CD4-positive, alpha-beta memory T cell (primary cell): ENCODE measurements at places on chromosomes 5 and 9. TPM values are rescaled to one million over a fixed set of nuclear protein-coding genes. Genes with fewer than 3 reads are reported as not detected.

DNA sequence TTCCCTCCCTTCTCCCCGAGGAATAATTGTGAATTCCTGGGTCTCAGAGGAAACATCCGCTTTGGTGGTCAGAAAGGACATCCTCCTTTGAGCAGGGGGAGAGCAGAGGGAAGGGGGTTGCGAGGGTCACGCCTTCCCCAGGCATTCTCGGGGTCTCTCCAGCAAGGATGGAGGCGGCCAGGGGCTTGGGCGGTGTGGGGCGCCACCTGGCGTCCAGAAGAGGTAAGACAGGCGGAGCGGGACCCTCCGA, 129.1 kb downstream of the KCNIP1 start:
- no peaks in the 10 kb centered on the region for H3K36me3 ChIP-seq
- H3K27me3 ChIP-seq, result no peaks in the 10 kb centered on the region
- H3K27ac ChIP-seq, result no peak overlapping the region
- H3K4me3 ChIP-seq, result no peak overlapping the region
- DNase-seq, result peak; percentile 40

- H3K27ac ChIP-seq, result no peak overlapping the region
- no peaks in the 10 kb centered on the region for H3K27me3 ChIP-seq
Measured at GRCh38 chr9:98142925-98143481, 24.0 kb upstream of the TRIM14 start.

DNA sequence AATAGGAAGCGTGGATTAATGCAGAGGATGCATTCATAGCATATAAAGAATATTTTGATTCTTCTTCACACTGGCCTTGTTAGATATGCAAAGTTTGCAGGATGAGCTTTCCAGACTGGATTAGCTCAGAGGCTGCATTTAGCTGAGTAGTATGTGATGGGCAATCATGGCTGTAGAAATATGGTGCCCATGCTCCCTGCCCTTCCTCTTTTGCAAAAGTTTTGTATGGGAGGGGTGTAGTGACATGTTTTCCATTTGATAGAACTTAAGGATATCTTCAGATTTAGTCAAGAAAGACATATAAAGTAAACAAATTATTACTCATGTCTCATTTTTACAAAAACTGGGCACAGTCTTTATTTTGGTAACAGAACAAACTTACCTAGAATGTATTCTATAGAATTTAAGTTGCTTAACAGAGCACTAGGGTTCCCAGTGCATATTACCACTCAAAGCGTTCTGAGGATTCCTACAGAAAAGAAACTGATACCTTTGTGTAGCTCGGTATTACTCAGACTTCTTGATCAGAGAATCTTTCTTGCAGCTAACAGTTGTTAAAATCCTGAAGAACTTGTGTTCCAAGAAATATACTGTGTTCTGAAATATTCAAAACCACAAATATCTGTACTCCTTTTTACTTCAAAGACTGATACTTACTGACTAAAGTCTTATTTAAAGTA, 9.8 kb downstream of the GTF3C4 start:
- H3K4me1 ChIP-seq, result no peaks in the 10 kb centered on the region
- no peak overlapping the region for H3K4me3 ChIP-seq
- no peak overlapping the region for H3K27ac ChIP-seq
- no peak for DNase-seq
- no peaks in the 10 kb centered on the region for H3K27me3 ChIP-seq
- peaks cover 39% of the 10 kb centered on the region for H3K36me3 ChIP-seq

GRCh38 chr9:92522983-92523970, 12.5 kb downstream of the ECM2 start:
- H3K4me3 ChIP-seq, result no peak overlapping the region
- no peaks in the 10 kb centered on the region for H3K27me3 ChIP-seq
- no peak overlapping the region for H3K27ac ChIP-seq
- no peak for DNase-seq
- H3K4me1 ChIP-seq, result no peaks in the 10 kb centered on the region
- H3K36me3 ChIP-seq, result no peaks in the 10 kb centered on the region

- peaks cover 4% of the 10 kb centered on the region for H3K27me3 ChIP-seq
- H3K36me3 ChIP-seq, result no peaks in the 10 kb centered on the region
- H3K4me1 ChIP-seq, result no peaks in the 10 kb centered on the region
- H3K4me3 ChIP-seq, result no peak overlapping the region
- H3K27ac ChIP-seq, result no peak overlapping the region
Measured at GRCh38 chr9:137872296-137872695, 5.3 kb upstream of the CACNA1B start.

The PCDHGA3 gene
- total RNA-seq, result 0.26 TPM

DNA sequence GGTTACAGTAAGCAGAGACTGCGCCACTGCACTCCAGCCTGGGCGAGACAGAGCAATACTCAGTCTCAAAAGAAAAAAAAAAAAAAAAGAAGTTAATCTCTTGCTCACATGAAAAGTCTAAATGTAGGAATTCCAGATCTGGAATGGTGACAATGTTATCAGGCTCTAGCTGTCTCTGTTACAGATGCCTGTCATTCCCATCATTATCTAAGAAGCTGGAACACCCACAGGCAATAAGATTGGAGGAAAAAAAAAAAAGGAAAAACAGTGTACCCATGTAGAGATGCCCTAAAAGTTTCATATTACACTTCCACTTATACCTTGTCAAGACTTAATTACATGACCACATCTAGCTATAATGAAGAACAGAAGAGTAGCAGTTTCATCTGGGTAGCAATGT, 38.2 kb downstream of the PTBP3 start:
- H3K27ac ChIP-seq, result no peak overlapping the region
- no peaks in the 10 kb centered on the region for H3K27me3 ChIP-seq
- no peak overlapping the region for H3K4me3 ChIP-seq
- DNase-seq, result no peak
- H3K4me1 ChIP-seq, result peaks cover 15% of the 10 kb centered on the region

DNA sequence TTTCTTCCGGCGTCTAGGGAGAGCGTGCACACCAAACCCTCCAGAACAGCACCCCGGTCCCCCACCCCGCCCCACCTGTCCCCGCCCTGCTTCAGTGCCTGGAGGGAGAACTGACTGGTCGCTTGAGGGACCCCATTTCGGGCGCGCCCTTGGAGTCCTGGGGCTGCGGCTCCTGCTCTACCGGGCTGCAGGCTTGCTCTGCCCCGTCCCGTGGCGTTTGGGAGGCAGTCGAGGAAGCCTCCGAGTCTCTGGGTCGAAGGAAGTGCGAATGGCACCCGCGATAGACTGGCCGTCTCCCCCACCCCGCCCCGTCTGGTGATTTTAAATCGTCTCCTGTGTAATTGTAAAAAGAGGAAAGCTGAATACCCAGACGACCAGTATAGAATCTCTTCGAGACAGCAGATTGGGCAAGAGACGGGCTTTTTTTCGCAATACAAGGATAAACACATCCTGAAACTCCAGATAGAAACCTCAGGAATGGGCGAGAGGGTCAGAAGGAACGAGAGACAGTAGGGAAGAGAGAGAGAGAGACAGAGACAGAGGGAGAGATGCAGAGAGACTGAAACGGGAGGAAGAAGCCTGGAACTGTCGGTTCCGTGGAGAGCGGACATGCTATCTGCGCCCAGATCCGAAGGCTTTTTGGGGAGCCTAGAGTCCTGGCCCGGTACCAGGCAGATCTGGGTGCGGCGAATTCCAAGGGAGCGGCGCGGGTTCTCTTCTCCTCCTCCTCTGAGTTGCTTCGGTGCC, 9.9 kb downstream of the PRDM6 start:
- H3K36me3 ChIP-seq, result no peaks in the 10 kb centered on the region
- no peak for DNase-seq
- peaks cover 26% of the 10 kb centered on the region for H3K27me3 ChIP-seq
- H3K4me1 ChIP-seq, result peaks cover 4% of the 10 kb centered on the region

GRCh38 chr5:147332658-147333057, 97.8 kb downstream of the STK32A start:
- no peak overlapping the region for H3K27ac ChIP-seq
- no peak overlapping the region for H3K4me3 ChIP-seq
- no peaks in the 10 kb centered on the region for H3K36me3 ChIP-seq
- DNase-seq, result no peak
- no peaks in the 10 kb centered on the region for H3K4me1 ChIP-seq
- H3K27me3 ChIP-seq, result no peaks in the 10 kb centered on the region

GRCh38 chr5:160477266-160477970, 55.8 kb downstream of the PTTG1 start:
- no peaks in the 10 kb centered on the region for H3K36me3 ChIP-seq
- H3K4me1 ChIP-seq, result peaks cover 87% of the 10 kb centered on the region
- H3K27me3 ChIP-seq, result no peaks in the 10 kb centered on the region
- peak overlapping the region; percentile 21 for H3K4me3 ChIP-seq

GRCh38 chr5:77492653-77493000, 511 bp upstream of the WDR41 start:
- H3K36me3 ChIP-seq, result no peaks in the 10 kb centered on the region
- DNase-seq, result no peak
- H3K4me3 ChIP-seq, result peak overlapping the region; percentile 91
- H3K4me1 ChIP-seq, result peaks cover 7% of the 10 kb centered on the region
- H3K27me3 ChIP-seq, result no peaks in the 10 kb centered on the region

The NRARP gene
- total RNA-seq, result 0.25 TPM

GRCh38 chr5:129945028-129945427, 40.8 kb downstream of the CHSY3 start:
- no peak for DNase-seq
- no peaks in the 10 kb centered on the region for H3K27me3 ChIP-seq
- H3K4me1 ChIP-seq, result no peaks in the 10 kb centered on the region

The MOB3B gene
- total RNA-seq, result 0.64 TPM

The CTXN3 gene
- total RNA-seq, result not detected

The GPR151 gene
- not detected for total RNA-seq

The ZNF366 gene
- 0.29 TPM for total RNA-seq

DNA sequence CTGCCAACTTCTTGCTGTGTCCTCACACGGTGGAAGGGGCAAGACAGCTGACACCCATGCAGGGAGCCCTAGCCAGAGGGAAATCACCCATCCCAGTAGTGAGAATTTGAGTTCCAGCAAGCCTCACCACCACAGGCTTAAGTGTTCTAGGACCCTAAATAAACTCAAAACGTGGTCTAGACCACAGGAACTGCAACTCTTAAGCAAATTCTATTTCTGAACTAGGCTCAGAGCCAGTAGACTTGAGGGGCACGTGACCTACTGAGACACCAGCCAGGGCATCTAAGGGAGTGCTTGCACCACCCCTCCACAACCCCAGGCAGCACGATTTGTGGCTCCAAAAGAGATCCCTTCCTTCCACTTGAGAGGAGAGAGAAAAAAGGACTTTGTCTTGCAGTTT, 96.0 kb upstream of the PHF24 start:
- no peaks in the 10 kb centered on the region for H3K27me3 ChIP-seq
- H3K4me1 ChIP-seq, result no peaks in the 10 kb centered on the region
- H3K36me3 ChIP-seq, result no peaks in the 10 kb centered on the region
- no peak overlapping the region for H3K4me3 ChIP-seq

- H3K4me3 ChIP-seq, result no peak overlapping the region
- H3K27me3 ChIP-seq, result no peaks in the 10 kb centered on the region
- H3K4me1 ChIP-seq, result peaks cover 30% of the 10 kb centered on the region
- no peak overlapping the region for H3K27ac ChIP-seq
- H3K36me3 ChIP-seq, result no peaks in the 10 kb centered on the region
Measured at GRCh38 chr5:43101491-43101890, 19.2 kb upstream of the ZNF131 start.

GRCh38 chr9:112540800-112541199, 54.2 kb downstream of the KIAA1958 start:
- H3K27me3 ChIP-seq, result no peaks in the 10 kb centered on the region
- H3K4me1 ChIP-seq, result no peaks in the 10 kb centered on the region
- no peak overlapping the region for H3K4me3 ChIP-seq
- DNase-seq, result no peak
- H3K36me3 ChIP-seq, result no peaks in the 10 kb centered on the region

DNA sequence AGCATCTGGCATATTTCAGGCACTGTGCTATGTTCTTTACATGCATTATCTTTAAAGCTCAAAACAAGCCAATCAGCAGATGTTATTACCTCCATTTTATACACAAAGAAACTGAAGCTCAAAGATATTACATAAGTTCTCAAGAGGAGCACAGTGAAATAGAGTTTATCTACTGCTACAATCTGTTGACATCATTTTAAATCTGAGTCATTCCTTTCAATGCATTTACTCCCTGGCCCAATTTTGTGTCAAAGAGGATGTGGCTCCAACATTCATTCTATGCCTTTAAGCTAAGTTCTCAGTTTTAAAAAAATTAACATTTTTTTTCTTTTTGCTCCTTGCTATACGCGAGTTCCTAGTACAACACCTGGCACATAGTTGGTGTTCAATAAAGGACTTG, 486.3 kb upstream of the ZNF462 start:
- no peaks in the 10 kb centered on the region for H3K36me3 ChIP-seq
- no peak overlapping the region for H3K4me3 ChIP-seq
- H3K27me3 ChIP-seq, result no peaks in the 10 kb centered on the region
- H3K27ac ChIP-seq, result no peak overlapping the region
- no peak for DNase-seq

DNA sequence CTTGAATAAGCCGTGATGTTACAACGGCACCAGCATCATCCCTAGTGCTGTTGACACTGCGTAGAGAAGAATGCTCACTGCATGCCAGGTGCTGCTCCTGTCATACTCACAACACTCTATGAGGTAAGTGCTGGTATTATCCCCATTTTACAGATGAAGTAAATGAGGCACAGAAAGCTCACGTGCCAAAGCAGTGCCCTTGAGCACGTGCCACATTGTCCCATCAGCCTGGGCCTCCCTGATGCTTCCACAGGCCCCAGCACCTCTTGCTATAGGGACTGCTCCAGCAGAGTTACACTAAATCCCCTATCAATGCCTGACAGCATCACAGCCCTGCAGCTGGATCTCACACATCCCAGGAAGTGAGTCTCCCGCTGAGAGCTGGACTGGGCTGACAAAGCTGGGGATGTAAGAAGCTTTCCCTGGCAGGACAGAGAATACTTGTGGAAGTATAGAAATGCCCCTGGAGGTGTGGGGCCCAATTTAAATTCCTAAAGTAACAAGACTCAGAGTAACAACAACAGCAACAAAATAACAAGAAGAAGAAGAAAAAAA, 216.1 kb downstream of the FSTL4 start:
- no peak overlapping the region for H3K27ac ChIP-seq
- H3K27me3 ChIP-seq, result no peaks in the 10 kb centered on the region
- DNase-seq, result no peak
- H3K4me1 ChIP-seq, result peaks cover 10% of the 10 kb centered on the region

- H3K27ac ChIP-seq, result no peak overlapping the region
- no peak for DNase-seq
- H3K27me3 ChIP-seq, result no peaks in the 10 kb centered on the region
- H3K4me3 ChIP-seq, result no peak overlapping the region
- no peaks in the 10 kb centered on the region for H3K36me3 ChIP-seq
Measured at GRCh38 chr9:126844085-126844484, 16.4 kb upstream of the ZBTB34 start.

The PNPLA7 gene
- total RNA-seq, result 15.7 TPM

The SPOCK1 gene
- total RNA-seq, result not detected

The NUTM2F gene
- total RNA-seq, result not detected

The LHX6 gene
- total RNA-seq, result not detected

The GALNT10 gene
- 32.8 TPM for total RNA-seq

The FBXW5 gene
- total RNA-seq, result 122 TPM

The FOXD4L3 gene
- 0.32 TPM for total RNA-seq

DNA sequence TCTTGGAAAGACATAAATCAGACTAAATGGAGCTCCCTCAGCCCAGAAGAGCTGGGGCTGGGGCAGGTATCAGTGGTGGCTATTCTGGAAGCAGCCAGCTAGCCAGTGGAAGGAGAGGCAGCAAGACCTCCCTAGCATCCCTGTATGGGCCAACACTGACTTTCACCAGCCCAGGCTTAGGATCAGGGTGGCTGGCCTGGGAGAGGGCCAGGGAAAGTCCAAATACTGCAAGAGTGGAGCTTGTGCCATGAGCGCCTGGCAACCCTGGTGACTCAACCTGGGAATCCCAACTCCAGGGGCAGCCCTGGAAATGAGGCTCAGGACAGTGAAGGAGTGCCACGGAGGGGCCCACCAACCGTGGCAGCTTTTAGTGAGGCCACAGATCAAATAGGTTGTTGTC, 7.6 kb upstream of the IRF1 start:
- no peak overlapping the region for H3K4me3 ChIP-seq
- no peaks in the 10 kb centered on the region for H3K27me3 ChIP-seq
- H3K4me1 ChIP-seq, result peaks cover 69% of the 10 kb centered on the region
- peak overlapping the region; percentile 99 for H3K27ac ChIP-seq
- no peaks in the 10 kb centered on the region for H3K36me3 ChIP-seq
